ENCODE measurements at places on chromosomes 7 and 10.

DNA sequence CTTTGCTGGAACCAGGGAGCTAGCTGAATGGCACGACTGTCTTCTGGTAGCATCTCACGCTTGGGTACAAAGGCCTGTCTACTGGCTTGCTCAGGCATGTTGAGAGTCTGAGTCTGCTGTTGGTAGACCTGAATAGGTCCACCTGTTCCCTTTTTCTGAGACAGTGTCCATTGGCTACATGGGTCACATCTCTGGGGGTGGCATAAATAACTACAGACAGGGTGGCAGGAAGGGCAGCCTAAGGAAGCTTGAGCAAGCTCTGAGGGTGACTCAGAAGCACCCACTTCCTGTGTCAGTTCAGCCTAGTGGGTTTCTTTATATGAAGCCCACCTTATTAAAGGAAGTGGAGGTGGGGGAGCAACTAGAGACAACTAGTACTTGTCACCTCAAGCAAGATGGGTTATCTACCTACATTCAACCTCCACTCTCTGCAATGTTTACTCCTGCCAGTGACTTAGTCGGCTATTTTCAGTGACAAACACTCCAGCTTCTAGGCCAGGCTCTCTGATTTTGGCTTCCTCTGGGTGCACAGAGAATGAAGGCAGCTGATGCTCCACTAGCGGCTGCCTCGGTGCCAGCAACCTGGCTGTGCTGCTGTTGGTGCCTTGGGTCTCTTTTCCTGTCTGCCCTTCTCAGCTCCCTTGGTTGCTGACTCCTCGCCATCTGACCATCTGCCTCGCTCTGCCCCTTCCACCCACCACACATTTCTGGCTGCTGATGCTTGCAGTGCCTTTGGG, 5.7 kb upstream of the ZYX start:
- no peak for DNase-seq

DNA sequence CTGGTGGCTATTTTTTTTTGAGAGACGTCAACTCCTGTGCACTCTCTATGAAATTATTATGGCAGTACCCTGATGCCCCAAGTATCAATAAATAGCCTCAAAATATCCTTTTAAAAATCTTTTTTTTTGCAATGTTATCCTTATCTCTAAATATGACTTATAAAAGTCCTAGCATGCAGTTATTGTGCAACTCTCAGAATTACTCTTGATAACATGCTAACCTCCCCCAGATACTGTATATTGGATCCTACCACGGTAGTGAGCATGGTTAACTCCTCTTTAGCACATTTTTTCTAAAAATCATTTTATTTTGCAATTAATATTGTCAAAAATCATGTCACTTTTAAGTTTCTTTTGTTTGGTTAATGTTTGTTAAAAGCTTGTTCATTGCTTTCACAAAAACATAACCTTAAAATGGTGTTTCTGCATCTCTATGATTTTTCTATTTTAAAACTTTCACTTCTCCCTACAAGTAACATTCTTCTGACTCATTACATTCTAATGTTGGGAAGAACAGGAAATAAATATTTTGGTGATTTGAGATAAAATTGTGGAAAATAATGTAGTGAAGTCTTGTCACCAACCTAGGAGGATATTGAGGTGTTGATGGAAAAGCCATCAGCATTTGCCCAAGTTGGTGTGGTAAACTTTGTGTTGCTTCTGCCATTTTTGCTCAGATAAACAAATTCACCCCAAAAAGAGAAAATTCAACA, 42.1 kb upstream of the ADRA2A start:
- no peak for DNase-seq

DNA sequence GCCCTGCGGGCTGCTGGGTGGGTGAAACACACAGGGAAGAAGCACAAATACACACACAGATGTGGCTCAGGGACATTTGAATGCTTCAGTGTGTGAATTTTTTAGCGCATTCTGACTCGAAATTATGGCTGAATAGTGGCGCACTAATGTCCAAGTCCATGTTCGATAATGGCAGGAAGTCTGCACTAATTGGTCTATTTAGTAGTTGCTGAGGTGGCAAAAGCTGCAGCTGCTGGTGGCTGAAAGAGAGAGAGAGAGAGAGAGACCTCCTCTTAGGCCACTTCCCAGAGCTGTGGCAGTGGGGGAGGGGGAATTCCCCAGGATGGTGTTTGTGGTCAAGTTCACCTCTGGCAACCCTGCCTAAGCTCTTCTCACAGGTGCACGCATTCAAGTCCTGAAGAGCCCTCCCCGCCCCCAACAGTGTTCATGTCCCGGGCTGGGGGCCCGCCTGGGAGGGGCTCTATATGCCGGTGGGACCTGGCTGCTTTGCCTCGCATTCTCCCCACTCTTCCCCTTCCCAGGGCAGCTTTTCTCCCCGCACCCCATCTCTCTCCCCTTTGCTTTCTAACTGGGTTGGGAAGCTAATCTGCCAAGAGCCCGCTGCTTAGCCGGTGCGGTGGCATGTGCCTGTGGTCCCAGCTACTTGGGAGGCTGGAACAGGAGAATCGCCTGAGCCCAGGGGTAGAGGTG, 6.0 kb upstream of the MNX1 start:
- DNase-seq: peak; percentile 53

- no peak for DNase-seq
These were observed 7.0 kb downstream of the REEP3 start for GRCh38 chr10:63528084-63528744.

DNA sequence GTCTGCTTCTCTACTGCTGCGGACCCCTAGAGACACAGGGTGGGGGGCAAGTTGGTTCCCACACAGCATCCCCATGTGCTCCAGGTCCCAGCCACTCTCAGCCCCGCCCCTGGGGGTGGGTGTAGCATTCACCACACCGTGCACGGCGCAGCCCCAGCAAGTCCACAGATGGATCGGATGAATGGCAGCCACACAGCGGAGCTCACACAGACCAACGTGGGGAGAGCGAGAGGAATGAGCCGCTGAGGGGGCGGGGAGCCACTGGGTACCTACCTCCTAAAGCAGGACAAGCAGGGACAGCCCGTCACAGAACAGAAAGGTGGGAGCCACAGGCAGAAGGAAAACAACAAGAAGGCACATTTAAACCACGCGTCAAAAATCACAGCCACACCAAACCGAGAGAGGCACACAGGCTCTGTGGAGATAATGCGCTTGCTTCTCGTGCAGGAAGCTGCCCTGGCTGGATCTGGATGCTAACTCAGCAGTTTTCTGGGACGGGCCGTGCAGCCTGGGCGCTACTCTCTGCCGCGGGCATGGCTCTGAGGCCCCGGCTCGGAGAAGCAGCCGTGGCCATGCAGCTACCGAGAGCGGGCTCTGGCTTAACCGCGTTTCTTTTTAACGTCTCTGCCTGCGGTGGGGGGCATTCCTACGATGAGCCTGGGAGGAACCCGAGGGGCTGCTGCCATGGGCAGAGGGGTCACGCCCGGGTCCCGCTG, 102.5 kb downstream of the CYTH3 start:
- no peak for DNase-seq

GRCh38 chr7:151028948-151029501, 775 bp downstream of the ABCB8 start:
- no peak for DNase-seq

DNA sequence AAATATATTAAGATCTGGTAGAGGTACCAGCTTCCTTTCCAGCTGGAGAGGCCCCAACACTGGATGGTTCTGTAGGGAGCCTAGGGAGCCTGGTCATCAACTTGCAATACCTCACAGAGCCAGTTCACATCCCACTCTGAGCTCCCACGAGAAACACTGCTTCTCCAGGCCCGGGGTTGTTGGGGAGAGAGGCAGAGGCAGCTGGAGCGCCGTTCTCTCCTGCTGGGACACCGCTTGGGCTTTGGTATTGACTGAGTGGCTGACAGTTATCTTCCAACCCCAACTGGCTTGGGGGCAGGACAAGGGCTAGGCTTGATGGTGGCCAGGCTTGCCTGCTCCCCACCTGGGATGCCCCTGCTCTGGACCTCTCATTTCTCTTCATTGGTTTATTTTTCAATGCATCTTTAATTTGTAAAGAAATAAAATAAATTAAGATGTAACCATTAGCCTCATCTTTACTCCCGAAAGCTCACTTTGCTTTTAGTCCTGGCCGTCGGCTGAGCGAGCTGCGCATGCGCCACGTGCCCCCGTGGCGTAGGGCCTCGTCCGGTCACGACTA, 10.0 kb upstream of the CHCHD1 start:
- no peak for DNase-seq

DNA sequence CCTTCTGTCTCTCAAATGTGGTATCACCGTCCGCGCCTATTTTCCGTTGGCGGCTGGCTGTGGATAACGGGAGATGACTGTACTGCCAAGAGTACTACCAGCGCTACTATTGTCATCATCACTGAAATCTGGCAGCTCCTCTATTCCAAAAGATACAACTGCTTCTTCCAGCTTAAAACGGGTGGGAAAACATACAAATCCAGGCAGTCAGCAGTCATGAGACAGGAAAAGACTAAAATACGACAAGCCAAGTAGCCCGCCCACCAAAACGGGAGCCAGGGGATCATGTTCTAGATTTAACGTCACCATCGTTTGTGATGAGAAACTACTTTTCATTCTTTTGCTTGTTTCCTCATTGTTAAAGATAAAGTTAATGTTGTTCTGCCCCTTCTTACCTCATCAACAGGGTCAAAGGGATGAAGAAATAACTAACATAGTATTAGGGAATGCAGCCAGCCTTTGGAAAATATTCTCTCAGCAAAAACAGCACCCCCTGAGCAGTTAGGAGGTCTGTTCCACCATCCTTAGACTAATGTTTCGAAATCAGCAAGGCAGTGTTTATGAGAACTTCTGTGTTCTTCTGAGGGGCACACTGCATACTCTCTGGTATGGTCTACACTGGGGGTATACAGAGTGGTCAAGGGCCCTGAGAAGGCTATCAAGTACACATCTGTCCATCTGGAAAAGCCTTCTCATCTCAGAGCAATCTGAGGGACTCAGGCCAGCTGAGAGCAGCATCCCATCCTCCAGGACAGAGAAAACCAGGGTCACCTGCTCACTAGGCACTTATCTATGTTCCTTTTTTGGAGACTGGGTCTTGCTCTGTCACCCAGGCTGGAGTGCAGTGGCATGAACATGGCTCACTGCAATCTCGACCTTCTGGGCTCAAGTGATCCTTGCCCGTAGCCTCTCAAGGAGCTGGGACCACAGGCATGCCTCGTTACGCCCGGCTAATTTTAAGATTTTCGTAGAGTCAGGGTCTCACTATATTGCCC, 47.5 kb downstream of the GNA12 start:
- DNase-seq: peak; percentile 27
